Stimulated activated CD4-positive, alpha-beta T cell treated with anti-CD3 and anti-CD28 coated beads, Interleukin-4, amount 100 ng/mL, for 4 hours (primary cell): ENCODE measurements at places on chromosomes 4 and X.

DNA sequence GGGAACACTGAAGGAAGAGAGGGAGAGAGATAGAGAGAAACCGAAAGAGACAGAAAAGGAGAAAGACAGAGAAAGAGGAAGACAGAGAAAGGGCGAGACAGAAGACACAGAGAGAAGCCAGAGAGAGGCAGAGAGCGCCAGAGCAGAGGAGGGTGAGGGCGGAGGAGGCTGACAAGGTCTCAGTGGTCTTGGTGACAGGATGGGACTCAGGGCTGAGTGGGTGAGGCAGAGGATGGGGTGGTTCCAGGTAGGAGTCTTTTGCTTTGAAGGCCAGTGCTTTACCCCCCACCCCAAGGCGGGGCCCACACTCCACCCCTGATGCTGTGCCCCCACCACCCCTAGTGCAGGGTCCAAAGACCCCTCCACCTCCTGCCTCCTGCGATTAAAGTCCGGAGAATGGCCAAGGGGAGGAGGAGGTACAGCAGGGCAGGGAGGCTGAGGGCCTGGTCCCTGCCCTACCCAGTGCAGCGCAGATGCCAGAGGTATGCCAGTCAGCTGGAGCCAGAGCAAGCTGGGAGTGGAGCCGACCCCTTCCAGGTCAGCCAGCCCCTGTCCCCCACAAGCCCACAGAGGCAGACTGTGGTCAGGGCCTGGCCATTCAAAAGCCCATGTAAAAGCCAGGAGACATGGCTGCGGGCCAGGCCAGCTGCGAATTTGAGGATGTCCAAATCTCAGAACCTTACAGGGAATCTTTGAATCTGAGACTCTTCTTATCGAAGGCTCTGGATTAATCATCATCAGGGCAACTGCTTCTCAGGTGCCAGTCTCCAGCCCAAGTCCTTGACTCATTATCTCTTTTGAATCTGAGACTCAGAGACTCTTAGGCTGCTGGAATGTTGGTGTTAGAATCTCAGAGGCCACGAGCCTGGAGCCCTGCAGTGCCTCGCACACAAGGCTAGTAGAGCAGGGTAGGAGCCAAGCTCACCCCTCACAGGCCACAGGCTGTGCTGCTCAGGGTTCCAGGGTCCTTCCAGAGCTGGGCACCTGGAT is 758 bp downstream of the IQSEC2 start:
- DNase-seq, result no peak

DNA sequence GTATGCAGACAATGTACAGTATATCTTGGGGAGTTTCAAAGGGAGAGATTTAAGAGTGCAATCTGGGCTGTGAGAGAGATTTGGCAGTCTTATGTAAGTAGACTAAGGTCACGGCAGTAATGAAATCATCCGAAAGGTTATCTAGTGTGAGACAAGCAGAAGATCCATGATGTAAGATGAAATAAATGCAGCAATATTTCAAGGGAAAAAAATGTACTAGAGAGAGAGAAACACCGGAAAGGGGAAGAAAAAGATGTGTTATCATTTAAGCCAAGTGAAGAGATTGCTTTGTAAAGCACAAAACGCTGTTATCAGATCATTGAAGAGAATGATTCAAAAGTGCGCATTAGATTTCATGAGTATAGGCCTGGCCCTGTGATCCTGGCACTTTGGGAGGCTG is 88.4 kb upstream of the GUCY1A1 start:
- DNase-seq, result no peak

DNA sequence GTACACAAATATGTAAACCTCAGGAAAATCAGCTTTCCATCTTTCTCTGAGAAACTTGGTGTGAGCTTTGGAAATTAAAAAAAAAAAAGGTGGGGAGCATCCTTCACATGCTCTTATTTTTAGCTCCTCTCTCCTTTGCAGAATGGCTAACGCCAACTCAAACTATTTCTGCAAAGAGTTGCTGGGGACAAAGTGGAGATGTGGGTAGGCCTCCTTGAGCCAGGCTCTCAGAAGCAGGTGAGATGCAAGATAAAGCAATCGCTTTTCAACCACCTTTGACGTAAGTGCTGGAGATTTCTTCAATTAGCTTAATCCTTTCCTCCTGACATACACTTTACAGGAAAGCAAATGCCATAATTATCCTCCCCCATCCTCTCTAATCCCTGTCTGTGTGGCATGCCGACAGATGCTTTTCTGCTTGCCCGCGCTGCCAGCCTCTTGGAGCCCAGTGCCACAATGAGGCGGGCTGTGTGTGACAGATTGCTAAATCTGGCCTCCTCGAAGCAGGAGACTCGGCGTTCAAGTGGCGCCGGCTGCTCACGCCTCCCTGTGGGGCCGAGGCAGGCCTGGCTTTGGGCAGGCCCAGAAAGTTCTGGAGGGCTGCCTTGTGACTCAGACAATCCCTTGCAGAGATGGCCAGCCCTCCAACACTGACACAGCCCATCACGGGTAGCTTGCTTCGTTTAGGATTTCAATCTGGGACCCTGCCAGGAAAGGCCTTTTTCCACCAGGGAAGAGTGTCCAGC is 64.9 kb upstream of the SOD3 start:
- DNase-seq, result no peak

DNA sequence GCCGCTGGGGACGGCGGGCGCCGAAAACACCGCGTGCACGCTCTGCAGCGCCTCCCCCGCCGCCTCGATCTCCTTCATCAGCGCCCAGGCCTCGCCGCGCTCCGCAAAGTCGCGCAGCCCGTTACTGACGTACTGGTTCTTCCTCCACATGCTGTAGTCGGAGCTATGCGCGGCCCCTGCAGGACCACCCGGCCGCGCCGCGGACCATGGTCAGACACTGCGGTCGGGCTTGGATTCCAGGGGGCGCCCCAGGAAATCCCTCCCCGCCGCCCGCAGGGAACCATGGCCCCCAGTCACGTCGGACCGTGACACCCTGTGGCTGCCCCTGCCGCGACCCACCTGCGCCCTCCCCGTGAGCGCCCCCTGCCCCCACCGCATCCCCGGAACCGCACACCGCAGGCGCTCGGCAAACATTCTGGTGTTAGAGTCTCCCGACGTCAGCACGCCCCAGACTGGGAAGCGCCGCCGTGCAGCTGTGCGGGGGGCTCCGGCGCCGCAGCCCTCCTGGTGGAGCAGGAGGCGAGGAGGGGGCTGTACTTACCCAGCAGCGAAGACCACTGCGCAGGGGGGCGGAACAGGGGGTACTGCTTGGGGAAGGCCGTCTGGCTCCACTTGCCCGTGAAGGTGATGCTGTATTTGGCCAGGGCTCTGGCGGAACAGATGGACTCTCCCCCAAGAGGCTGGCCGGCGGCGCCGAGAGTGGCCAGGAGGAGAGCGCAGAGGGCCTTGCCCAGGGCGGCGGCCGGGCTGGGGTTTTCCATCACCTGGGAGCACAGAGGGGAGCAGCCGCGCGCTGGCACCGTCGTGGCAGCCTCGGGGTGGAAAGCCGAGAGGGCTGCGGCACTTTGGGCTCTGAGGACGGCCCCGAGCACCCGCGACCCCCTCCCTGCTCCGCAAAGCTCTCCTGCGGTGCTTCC is 814 bp downstream of the SPON2 start:
- peak; percentile 34 for DNase-seq

GRCh38 chr4:174714393-174715211 is 114.4 kb downstream of the GLRA3 start:
- no peak for DNase-seq

- DNase-seq, result no peak
Measured at GRCh38 chr4:165738571-165738970, 134.5 kb upstream of the TLL1 start.

DNA sequence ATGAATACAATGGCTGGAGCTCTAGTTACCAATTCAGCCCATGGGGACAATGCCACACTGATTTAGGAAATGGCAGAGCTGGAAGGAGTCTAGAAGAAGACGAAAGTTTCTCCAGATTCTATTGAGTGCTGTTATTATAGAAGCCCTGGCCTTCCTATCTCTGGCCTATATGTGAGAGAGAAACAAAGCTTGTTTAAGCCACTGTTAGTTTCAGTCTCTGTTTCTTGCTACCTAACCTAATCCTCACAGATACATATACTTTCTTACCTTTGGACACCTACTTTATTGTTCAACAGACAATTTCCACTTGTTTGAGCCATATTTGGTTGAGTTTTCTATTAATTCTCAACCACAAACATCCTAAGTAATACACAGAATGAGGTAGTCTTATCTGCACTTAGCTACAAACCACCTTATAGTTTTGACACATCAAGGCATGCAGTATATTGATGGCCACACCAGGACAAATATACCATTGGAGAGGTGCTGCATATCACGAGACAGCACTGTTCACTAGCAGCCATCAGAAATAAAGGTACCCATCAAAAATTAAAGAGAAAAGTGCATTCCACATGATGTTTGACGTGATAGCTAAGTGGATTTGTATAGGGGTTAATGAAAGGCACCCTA is 190.2 kb downstream of the SMIM20 start:
- DNase-seq, result no peak

- no peak for DNase-seq
Measured at GRCh38 chr4:102478186-102478585, 23.0 kb upstream of the NFKB1 start.

DNA sequence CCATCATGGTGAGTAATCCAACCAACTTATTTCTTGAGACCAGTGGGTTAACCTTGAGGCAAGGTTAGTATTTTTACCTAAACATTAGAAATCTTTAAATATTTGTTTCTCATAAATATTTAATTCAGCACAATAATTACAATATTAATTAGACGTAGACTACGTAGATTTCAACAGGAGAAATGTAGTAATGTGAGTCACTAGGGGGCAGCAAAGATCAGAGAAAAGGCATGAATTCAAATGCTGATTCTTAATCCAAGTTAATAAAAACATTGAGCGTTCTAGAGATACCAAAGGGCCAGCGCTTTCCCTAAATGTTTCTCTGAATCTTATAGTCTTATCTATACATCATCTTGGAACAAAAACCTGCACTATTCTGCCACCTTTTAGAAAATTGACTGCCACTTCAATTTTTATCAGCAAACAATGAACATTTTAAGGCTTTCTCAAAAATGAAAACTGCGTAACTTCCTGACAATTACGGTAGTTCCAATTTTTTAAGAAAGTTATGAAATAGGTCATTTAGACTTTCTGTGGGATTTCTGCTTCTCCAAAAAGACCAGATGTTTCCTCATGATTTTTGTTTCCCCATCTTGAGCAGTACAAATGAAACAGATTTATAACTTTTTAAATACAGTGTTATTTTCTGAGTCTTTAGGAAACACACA is 180.7 kb downstream of the GASK1B start:
- no peak for DNase-seq

DNA sequence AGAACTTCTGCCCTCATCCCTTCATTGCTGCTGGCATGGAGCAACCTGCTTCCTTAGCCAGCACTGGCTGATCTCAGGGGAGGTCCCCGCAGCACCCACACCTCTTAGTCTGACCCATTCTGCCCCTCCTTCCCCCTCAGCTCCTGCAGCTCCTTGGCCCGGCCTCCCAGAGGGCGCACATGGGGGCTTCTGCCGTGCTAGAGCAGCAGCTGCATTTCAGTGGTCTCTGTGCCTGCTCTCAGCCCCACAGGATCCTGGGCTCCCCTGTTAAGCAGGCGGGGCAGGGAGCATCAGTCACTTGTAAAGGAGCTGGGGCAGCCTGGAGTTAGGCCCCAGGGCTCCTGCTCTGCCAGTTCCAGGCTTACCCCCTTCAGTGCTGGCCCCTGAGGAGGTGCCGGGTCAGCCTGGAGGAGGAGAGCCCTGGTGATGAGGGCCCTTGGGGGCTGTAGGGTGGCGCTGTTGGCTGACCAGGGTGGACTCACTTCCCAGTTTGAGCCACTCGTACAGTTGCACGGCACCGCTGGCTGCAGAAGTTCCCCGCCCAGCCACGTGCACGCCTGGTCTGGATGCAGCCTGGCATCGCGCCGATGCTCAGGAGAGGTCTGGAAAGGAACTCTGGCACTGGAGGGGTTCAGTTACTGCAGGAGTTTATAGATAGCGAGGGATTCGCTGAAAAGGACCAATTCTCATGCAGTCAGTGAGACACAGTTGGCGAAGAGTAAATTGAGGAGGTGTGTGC is 85.1 kb upstream of the PSAPL1 start:
- no peak for DNase-seq

GRCh38 chrX:109856974-109857373 is 123.9 kb upstream of the ACSL4 start:
- no peak for DNase-seq

GRCh38 chrX:147476008-147476407 is 435.7 kb upstream of the FMR1 start:
- no peak for DNase-seq

DNA sequence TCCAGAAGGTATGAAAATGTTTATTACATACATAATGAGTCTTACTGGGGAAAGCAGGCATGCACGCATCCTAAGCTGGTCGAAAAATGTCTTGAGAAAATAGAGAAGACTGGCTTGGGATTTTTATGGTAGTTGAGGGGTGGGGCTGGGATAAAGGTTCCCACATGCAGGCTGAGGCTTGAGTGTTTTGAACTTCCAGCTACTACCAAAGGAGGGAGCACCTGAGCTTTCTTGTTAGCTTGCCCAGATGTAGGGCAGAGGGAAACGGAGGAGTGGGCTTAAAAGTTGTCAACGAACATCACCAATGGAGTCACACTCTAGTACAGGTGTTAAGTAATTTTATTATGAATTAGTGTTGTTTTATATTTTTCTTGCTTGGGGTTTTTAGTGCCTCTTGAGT is 39.6 kb upstream of the SRPX start:
- DNase-seq, result no peak

GRCh38 chr4:81519856-81520255 is 48.1 kb upstream of the RASGEF1B start:
- no peak for DNase-seq

DNA sequence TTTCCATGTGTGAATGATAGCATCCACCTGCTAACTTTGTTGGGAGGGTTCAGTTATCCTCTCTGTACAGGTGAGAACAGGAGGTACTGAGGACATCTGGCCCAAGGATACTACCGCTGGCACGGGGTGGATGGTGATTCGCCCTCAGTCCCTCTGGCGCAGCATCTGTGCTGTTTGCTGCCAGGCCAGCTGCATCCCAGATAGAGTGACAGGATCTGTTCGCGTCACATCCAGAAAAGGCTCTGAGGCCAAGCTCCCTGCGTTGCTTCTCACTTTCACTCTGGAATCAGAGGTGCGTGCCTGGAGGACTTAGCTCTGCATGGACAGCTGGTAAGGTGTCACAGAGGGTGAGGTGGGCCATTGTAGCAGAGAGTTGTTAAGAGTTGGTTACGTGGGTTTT is 95.4 kb downstream of the TBL1X start:
- no peak for DNase-seq

GRCh38 chr4:55578341-55579010 is 13.6 kb downstream of the PDCL2 start:
- DNase-seq, result no peak

- no peak for DNase-seq
Measured at GRCh38 chr4:16684097-16684496, 214.3 kb downstream of the LDB2 start.

DNA sequence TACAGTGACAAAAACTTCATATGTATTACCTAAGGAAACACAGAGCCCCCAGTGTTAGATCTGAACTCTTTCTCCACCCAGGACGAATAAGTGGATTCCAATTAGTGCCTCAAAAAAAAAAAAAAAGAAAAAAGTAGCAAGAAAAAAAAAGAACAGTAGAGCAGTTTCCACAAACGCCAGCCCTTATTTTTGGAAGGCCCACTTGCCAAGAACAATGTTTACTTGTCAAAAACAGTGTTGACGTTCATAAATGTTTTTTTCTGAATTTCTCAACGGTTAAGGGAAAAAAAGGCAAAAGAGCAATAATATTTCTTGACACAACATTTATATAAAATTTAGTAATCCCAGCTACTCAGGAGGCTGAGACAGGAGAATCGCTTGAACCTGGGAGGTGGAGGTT is 38.7 kb downstream of the DHRSX start:
- no peak for DNase-seq
